Nasal cavity respiratory epithelium epithelial cell of viscerocranial mucosa (primary cell): ENCODE measurements at places on chromosomes 5 and 9. TPM values are rescaled to one million over a fixed set of nuclear protein-coding genes. Genes with fewer than 3 reads are reported as not detected.

The KIF12 gene
- total RNA-seq, result under 0.01 and 0.78 TPM in 2 replicates

The C5orf58 gene
- not detected in 2 replicates for total RNA-seq

The IARS1 gene
- 313 and 639 TPM in 2 replicates for total RNA-seq

The SLC4A9 gene
- 0.07 and 0.34 TPM in 2 replicates for total RNA-seq

The DIPK1B gene
- total RNA-seq, result under 0.01 and 1.00 TPM in 2 replicates

The C9 gene
- not detected in 2 replicates for total RNA-seq

The CERCAM gene
- total RNA-seq, result 32.8 and 77.3 TPM in 2 replicates

The LCN12 gene
- total RNA-seq, result 0.34 TPM in 1 of 2 replicates, not detected in the other

The ALDOB gene
- not detected in 2 replicates for total RNA-seq

The PCDHGB1 gene
- total RNA-seq, result 0.34 and 1.6 TPM in 2 replicates

The C9orf152 gene
- total RNA-seq, result under 0.01 and 0.07 TPM in 2 replicates

The ORM2 gene
- not detected in 2 replicates for total RNA-seq

The VLDLR gene
- 31.4 and 73.5 TPM in 2 replicates for total RNA-seq

The GKAP1 gene
- 0.34 and 1.6 TPM in 2 replicates for total RNA-seq

The TXNDC8 gene
- not detected in 2 replicates for total RNA-seq
